ENCODE measurements at places on chromosomes 3 and 15.

GRCh38 chr3:141456301-141456625, 30.6 kb upstream of the RASA2 start:
- DNase-seq: no peak

- no peak for DNase-seq
These were observed 115.6 kb downstream of the ETFA start for GRCh38 chr15:76195506-76196268.

DNA sequence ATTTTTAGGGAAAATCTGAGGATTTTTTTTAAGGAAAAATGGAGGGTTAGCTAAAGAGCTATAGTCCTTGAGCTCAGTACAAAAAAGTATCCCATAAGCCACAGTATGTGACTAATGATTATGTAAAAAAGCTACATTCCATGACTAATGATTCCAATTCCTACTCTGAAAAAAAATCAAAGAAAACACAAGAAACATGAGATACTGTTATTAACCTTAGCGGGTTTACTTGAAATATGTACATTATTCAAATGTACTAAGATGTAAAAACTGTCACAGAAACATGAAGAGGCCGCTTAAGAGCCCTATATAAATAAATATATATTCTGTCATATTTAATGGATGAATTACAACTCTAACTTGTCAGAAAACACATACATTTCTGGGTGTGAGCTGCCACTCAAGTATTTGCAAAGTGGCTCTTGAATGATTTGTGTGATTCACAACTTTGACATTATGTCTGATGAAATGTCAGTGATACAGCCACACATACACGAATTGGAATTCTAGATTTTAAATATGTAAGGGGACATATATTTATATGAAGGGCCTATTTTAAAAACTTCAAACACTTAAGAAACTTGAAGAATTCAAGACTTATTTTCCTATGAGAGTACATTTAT, 518.7 kb upstream of the SUCLG2 start:
- DNase-seq: no peak

- DNase-seq: no peak
These were observed 225.8 kb upstream of the SLCO3A1 start for GRCh38 chr15:91627473-91628278.

DNA sequence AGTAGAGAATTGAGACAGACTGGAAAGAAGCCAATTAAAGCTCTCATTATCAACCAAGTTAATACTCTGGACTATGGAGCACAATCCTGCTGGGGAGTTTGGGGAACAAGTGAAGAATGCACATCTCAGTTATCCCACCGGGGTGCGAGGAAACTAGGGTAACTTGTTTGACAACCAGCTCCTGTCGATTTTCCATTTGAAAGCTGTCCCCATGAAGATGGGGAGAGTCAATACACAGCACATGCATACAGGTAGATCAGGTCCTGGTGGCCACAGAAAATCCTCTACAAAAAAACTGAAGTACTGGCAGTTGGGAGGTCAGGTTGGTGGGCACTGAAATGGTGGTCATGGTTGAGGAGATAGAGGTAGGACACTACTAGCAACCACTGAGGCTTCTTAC, 25.7 kb upstream of the GRAMD1C start:
- DNase-seq: no peak

DNA sequence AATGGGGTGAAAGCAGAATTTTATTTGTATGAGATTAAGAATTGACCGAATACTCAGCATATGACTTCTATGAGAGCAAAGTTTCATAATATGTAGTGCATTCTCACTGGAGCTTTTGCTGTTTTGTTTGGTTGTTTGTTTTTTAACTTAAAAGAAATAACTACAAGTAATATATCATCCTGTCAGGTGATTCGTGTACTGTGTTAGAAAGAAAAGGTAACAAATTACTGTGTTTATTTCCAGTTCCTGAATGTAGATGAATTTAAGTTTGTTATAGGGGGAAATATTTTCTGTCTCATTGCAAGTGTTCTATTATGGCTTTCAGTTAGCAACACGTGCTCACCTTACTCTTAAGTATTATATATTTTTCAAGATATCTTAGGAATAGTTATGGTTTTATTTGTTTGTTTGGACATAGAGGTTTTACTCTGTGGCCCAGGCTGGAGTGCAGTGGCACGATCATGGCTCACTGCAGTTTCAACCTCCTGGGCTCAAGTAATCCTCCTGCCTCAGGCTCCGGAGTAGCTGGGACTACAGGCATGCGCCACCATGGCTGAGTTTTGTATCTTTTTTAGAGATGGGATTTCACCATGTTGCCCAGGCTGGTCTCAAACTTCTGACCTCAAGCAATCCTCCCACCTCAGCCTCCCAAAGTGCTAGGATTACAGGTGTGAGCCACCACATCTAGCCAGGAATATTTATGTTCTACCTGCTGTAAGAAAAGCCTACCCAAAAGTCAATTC, 125.4 kb downstream of the FNDC3B start:
- DNase-seq: no peak

GRCh38 chr3:177429771-177430170, 232.5 kb upstream of the TBL1XR1 start:
- no peak for DNase-seq

- no peak for DNase-seq
These were observed 34.9 kb downstream of the SLC2A2 start for GRCh38 chr3:170991664-170992063.

DNA sequence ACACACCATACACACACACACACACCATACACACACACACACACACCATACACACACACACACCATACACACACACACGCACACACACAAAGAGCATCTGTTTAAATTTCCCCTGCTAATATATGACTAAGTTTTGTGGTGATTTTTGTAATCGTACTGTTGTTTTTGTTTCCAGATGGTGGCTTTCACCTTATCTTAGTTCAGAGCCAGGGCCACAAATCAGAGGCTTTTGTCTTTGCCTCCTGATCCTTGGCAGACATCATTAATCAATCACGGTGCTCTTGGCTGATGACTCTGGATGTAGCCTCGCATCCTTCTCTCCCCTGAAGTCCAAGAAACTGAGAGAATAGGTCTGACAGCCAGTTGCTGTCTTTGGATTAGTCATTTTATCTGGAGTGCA, 52.1 kb downstream of the EDEM1 start:
- no peak for DNase-seq

GRCh38 chr15:97401195-97401594, 559.3 kb upstream of the ARRDC4 start:
- no peak for DNase-seq

DNA sequence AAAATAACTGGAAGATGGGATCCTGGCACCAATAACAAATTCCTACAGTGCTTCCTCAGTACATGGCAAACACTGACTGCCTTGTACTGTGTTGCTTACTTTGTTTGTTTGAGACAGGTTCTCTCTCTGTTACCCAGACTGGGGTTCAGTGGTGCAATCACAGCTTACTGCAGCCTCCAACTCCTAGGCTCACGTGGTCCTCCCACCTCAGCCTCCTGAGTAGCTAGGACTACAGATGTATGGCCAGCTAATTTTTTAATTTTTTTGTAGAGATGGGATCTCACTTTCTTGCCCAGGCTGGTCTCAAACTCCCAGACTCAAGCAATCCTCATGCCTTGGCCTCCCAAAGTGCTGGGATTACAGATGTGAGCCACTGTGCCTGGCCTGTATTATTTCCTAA, 3.7 kb upstream of the ALPK3 start:
- DNase-seq: no peak

DNA sequence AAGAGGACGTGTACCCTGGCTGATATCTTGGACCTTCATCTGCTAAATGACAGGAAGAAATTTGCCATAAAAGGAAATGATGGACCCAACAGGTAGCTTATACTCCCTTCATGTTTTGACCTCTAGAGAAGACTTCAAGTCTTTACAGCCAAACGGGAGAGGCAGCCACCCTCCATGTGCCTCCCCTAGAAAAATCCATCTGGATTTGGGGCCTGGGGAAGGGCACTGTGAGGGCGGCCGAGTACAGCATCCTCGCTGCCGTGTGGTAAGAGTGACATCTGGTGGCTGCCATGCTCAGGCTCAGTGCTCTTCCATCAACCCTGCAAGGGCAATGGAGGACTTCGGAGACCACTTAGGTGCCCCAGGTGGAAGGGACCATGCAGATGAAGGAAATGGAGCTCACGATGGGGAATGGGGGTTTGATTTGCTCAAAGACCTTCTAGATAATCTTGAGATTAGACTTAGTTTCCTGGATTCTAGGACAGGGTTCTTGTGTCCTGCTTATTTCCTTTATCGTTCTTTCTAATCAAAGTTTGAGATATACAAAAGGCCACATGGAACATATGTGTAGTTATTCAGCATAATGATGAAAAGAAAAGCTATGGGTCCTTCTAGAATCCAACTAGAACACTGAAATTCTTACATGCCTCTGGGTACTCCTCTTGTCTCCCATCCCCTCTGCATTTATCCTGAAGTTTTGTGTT, 44.4 kb downstream of the AQP9 start:
- DNase-seq: no peak

DNA sequence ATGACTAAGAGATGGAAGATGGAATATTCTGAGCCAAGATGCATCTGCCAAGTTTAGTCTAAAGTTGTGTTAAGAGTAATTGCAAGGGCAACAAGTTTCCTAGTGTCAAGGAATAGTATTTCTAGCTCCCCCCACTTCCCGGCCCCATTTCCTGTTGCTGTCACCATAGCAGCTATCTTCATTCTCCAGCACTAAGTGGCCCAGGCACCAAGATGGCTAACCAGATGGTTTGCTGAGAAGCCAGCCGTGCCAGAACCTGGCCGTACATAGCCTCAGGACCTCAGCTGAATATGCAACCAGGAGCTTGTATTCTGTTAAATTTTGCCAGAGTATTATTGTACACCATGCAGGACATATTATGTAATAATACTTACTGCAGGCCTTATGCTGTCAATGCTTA, 108.8 kb upstream of the UMPS start:
- DNase-seq: no peak

- DNase-seq: no peak
These were observed 168.8 kb upstream of the TLE3 start for GRCh38 chr15:70266412-70267121.

DNA sequence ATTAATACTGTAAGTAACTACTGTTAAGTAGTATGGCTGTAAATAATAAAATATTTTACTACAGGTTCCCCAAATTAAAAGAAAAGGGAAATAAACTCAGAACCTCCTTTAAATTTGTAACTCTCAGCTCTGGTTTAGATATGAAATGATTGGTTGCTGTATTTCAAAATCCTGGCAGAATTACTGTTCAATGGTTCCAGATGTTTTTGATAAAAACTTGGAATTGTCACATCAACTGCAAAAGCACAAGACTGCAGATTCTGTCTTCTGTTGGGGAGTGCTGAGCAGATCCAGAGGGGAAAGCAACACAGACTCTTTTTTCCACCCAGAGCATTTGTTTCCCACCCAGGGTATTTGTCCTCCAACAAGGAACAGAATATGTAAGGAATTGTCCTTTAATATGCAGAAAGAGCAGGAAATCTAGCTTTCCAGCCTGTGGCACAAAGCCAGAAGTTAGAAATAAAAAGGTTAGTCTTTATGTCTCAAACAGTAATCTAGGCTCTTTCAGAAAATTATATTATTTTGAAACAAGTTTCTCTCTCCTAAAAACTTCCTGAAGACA, 178.1 kb downstream of the KLHL25 start:
- DNase-seq: no peak

DNA sequence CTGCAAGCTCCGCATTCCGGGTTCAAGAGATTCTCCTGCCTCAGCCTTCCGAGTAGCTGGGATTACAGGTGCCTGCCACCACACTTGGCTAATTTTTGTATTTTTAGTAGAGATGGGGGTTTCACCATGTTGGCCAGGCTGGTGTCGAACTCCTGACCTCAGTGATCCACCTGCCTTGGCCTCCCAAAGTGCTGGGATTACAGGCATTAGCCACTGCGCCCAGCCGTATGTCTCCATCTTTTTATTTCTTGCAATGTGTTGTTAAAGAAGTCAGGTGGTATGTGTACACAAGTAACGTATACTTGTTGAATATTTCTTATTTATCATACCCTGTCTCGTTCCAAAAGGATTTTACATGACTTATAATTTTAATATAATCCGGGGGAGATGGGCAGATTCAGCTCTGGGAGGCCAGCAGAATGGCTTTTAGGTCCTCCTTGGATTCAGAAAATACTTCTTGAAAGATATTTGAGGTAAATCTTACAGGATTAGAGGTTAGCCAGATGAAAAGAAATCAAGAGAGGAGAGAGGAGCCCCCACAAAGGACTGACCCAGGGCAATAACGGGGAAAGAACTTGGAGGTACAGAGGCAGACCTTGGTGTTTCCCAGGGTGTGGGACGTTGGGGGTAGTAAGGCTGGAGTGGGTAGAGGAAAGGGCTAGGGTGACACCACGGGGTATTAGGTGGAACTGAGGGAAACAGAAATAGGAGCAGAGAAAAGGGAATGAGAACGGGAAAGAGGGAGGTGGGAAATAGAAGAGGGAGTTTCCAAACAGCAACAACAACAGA, 27.2 kb upstream of the MUC20 start:
- no peak for DNase-seq

DNA sequence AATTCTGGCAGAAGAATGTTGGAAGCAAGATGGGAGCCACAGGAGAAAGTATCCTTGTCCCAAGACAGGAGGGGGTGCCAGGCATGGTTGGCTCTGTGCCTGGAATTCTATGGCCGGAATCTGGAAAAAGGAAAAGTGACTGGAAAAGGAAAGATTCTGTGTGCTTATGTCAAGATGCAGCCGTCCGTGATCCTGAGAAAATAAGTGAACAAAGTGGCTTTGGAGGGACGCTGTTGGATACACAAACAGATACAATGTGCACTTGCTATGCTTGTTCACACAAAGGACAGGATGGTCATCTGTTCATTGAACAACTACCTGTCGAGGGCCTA, 28.5 kb upstream of the MUC20 start:
- DNase-seq: no peak

DNA sequence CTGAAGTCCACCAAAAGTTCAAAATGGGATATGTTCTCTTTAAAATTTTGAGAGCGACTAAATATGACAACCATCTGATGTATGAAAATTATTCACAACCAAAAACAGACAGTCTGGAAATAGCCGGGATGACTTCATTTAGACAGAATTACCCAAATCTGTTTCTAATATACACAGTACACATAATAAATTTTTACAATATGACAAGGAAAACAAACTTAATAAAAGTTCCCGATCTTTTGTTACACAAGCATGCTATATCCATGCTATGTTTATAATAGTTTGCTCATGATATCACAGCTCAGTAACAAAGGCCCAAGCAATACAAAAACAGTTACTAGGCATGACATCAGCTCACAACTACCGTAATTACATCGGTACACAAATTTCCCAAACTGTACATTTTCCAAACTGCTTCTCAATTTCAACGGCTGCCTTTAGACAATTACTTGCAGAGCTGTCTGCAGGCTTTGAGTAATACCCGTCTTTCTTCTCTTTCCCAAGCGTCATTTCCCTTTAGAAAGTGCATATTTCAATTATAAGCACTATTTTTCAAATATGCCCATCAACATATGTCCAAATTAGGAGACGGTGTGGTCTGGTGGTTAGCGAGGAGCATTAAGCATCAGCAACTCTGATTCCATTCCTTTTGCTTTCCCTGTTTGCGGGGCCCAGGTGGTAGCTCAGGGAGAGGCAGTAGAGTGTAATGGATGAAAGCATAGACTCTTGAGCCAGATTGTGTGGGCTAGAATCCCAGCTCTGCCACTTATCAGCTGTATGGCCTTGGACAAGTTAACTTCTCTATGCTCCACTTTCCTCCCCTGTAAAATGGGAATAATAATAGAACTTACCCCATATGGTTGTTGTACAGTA, 481.2 kb downstream of the FOXP1 start:
- no peak for DNase-seq

Measured in T-helper 22 cell (primary cell).